Left kidney (tissue), 8 donors: ENCODE measurements at places on chromosomes 2 and 18. TPM values are rescaled to one million over a fixed set of nuclear protein-coding genes. Genes with fewer than 3 reads are reported as not detected.

DNA sequence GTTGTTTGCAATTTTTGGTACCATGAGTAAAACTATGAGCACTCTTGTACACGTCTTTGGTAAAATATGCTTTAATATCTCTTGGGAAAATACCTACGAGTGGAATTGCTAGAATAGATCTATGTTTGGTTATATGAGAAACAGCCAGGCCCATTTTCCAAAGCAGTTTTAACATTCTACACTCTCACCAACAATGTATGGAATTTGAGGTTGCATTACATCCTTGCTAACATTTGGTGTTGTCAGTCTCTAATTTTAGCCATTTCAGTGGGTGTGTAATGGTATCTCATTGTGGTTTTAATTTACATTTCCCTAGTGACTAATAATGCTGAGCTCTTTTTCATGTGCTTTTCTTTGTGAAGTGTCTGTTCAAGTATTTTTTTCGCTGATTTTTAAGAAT, 118.9 kb upstream of the TCF4 start:
- no peak for DNase-seq

GRCh38 chr18:48440924-48441323, 31.7 kb upstream of the ZBTB7C start:
- no peak for DNase-seq

The SERTAD2 gene
- 25.2 TPM for polyA plus RNA-seq

DNA sequence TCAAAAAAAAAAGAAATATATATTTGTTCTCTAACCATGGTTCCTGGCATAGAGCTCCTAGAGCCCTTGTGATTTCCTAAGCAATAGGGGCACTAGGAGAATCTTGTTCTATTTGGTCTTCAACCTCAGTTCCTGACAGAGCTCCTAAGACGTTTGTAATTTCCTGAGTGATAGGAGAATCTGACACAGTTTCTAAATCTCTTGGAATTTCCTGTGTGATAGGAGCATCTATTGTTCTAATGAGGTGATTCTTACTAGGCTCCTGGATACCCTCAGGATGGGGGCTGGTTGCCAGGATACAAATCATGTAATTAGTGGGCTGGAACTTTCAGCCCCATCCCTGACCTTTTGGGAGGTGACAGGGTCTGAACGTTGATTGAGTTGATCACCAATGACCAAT, 245.8 kb downstream of the ZEB2 start:
- no peak for DNase-seq

DNA sequence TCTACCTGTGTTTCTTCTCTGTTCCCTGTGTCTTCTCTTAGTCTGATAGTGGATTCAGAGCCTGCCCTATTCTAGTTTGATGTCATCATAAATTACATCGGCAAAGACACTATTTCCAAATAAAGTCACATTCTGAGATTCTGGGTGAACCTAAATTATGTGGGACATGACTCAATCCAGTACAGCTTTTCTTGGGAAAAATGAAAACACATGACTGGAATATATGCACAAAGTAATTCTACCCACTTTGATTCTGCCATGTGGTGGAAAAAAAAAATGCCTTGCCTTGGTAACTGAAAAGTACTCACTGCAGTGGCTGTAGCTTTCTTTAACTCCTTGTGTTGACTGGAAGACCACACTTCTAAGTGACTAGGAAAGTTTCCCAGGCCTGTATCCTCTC, 73.7 kb downstream of the LRATD1 start:
- no peak for DNase-seq

The NEURL3 gene
- 4.1 TPM for polyA plus RNA-seq

The SMAD7 gene
- 60.6 TPM for polyA plus RNA-seq

- no peak for DNase-seq
Observed at GRCh38 chr2:222134654-222135053, 164.1 kb downstream of the PAX3 start.

GRCh38 chr2:4151521-4151920, 448.1 kb downstream of the DCDC2C start:
- no peak for DNase-seq

DNA sequence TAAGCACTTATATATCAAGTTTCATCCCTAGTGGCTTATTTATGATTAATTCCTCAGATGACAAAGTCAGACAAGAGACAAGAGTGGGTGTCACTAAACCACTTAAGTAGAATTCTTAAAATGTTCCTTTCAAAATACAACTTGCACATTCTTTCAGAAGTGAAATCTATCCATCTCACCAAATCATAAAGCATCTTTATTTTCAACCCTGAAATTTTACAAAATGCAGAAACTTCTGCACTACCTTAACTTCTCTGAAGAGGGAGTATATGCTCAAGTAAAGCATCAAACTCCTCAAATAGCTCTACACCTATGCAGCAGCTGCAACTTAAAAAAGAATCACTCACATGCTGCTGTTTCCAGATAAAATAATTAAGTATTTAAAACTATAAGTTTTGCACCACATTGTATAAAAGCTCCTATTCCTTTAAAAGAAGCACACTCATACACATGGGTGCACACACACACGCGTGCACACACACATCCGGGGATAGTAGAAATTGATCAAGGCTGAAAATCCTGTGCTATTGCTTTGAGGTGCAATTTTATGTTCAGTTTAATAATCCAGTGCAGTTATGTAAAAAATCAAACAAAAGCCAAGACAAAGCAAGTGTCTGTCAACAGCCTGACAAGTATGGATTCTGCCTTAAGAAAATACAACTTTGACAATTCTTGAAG, 244.5 kb downstream of the TCF4 start:
- DNase-seq: no peak

The NGEF gene
- polyA plus RNA-seq: 1.7 TPM

The RSAD2 gene
- 5.3 TPM for polyA plus RNA-seq

The SLC11A1 gene
- 0.58 TPM for polyA plus RNA-seq

GRCh38 chr2:26269571-26270158, 24.9 kb downstream of the HADHB start:
- no peak for DNase-seq

GRCh38 chr2:127293386-127293747, 577 bp downstream of the ERCC3 start:
- DNase-seq: peak; percentile 2

GRCh38 chr2:216624251-216624650, 9.0 kb upstream of the IGFBP2 start:
- no peak for DNase-seq

DNA sequence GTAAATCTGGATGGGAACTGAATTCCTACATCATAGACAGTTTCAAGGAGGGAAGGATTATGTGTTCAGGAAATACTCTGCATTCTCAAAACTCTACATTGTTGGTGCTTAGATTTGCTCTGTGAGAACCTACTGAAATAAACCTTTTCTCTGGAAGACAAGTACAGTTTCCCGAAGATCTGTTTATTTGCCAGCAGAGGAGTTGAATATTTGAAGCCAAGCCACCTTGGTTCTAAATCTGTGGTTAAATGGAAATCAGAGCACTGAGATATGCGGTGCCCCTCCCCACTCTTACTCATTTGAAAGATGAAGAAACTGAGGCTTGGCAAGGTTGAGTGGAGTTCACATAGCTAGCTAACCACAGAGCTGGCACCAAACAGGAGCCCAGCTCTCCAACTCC, 146.3 kb upstream of the CTAGE1 start:
- DNase-seq: no peak

- no peak for DNase-seq
Observed at GRCh38 chr2:231455222-231455621, 9.1 kb downstream of the NCL start.

DNA sequence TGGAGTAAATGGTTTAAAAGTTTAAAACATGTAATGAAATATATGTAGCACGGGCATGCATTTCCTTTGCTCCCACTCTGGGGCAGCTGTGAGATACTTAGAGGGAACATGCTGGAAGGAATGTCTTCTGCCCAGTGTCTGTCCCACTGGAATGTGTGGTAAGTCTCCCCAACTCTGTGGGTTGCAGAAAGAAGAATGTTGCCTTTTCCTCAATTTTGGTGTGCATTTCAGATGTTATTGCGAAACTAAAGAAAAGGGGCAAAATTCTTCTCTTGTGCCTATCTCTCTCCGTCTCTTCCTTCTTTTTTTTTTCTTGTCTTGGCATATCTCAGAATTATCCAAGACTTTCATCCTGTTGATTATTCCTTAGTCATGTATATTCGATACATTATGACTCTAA, 201.1 kb downstream of the SH3RF3 start:
- no peak for DNase-seq

DNA sequence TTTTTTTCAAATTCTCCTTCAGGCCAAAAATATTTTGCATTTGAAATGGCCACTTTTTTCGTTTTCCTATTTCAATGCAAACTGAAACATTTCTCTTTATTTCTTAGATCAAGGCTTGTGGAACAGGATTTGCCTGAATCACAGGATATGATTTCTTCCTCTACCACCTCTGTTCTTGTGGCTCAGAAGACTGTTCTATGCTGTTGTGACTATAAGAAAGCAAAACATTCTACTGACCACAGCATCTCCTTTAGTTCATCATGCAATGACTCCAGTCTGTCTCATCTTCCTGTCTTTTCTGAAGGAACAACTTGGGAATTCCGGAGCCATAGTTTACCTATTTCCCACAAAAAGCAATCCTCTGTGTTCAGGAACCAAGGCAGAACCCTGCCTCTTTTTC, 16.2 kb upstream of the ZNF512 start:
- no peak for DNase-seq

GRCh38 chr2:229107601-229108000, 163.5 kb downstream of the PID1 start:
- DNase-seq: no peak

- DNase-seq: no peak
Observed at GRCh38 chr2:113232740-113233139, 46.0 kb downstream of the PAX8 start.

- DNase-seq: no peak
Observed at GRCh38 chr2:129464036-129464435, 515.4 kb upstream of the RAB6C start.

The MAPRE3 gene
- polyA plus RNA-seq: 12.2 TPM

- no peak for DNase-seq
Observed at GRCh38 chr2:220682616-220683015, 889.5 kb downstream of the EPHA4 start.

- DNase-seq: no peak
Observed at GRCh38 chr2:239544918-239545465, 144.2 kb upstream of the HDAC4 start.

The ABI2 gene
- 101 TPM for polyA plus RNA-seq

GRCh38 chr2:196530910-196531309, 108.6 kb upstream of the CCDC150 start:
- DNase-seq: no peak

The DSC3 gene
- 2.5 TPM for polyA plus RNA-seq

GRCh38 chr2:40256649-40257048, 195.2 kb downstream of the SLC8A1 start:
- DNase-seq: no peak

DNA sequence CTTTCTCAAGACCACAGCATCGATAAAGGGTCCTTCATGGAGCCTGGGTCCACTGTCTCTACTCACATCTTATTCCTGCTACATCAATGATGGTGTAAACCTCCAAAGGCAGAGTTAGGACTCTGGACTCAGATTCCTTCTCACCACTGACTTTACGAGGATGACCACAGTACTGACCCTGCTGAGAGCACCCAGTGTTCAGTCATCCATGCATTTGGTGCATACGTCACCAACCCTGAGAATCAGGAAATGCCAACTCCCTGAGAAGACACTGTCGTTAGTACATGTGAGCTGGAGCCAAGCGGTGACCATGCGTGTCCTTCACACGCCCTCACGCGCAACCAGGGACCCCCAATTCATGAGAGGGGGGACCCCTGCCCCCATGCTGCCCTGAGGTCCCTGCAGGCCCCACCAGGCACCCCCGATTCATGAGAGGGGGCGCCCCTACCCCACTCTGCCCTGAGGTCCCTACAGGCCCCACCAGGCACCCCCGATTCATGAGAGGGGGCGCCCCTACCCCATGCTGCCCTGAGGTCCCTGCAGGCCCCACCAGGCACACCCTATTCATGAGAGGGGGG, 178.4 kb upstream of the TPO start:
- no peak for DNase-seq

The PLEKHH2 gene
- polyA plus RNA-seq: 66.9 TPM

DNA sequence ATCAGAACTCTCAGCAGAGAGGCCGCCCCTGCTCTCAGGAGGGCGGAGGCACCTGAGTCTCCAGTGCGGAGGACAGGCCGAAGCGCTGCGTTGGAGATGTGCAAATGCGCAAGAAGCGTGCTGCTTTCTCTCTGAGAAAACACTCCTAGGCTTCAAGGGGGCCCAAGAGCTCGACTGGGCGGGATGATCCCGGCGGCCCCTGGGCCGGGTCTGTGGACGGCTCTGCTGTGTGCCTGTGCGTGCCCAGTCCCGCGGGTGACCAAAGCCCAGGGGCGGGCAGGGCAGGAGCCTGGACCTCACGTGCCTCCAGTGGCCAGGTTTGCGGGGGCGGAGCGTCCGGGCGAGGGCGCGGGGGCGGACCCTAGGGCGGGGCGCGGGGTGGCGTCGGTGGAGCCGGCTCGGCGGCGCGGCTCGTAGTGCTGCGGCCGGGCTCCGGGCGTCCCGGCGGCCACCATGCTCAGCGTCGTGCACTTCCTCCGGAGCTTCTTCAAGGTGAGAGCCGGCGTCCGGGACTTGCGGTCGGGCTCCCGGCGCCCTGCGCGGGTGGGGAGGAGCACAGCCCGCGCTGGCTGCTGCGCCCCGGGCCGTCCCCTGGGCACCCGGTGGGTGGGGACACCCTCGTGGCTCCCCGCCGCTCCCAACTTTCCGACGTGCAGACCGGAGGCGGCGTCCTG, at the start of gene ARHGEF4:
Gene ARHGEF4, plus strand, starts transcription at position 414 of the 674 bp plus-strand sequence. Its CDS starts 40 bp downstream, at position 454.
- peak; percentile 38 for DNase-seq

- DNase-seq: no peak
Observed at GRCh38 chr2:121735518-121736074, 1.1 kb downstream of the NIFK start.

DNA sequence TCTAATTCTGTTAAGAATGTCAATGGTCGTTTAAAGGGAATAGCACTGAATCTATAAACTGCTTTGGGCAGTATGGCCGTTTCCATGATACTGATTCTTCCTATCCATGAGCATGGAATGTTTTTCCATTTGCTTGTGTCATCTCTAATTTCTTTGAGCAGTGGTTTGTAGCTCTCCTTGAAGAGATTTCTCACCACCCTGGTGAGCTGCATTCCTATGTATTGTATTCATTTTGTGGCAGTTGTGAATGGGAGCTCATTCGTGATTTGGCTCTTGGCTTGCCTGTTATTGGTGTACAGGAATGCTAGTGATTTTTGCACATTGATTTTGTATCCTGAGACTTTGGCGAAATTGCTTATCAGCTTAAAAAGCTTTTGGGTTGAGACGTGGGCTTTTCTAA, 38.3 kb upstream of the WDR75 start:
- DNase-seq: no peak

- DNase-seq: no peak
Observed at GRCh38 chr2:148305476-148305875, 284.6 kb downstream of the MBD5 start.
